Left ventricle myocardium inferior (tissue), 1 donor: ENCODE measurements at places on chromosomes 4 and X. TPM values are rescaled to one million over a fixed set of nuclear protein-coding genes. Genes with fewer than 3 reads are reported as not detected.

DNA sequence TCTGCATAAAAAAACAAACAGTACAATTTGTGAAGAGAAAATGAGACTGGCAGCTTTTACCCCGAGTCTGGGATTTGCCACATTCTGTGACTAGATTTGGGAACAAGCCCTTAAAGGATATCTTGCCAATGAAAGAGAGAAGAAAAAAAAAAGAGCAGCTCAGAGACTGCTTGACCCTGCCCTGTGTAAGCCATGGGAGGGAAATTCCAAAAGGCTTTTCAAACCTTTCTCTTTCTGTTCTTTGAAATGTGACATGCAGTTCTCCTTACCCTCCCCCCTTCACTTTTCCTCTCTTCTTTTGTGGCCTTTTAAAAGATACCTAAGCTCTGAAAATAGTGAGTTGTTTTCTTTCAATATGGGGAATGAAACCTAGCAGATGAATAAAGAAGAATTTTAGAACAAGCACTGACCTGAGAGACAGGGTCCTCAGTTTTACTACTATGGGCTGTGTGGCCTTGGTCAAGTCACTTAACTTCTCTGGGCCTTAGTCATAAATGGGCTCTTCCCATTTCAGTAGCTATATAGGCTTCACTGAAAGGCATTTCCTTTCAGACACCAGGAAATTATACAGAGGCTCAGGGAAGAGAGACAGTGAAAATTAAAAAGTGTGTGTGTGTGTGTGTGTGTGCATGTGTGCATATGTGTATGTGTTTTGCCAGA, 5.1 kb downstream of the CCDC160 start:
- no peak for DNase-seq

- DNase-seq, result no peak
These were observed 51.3 kb upstream of the UXT start for GRCh38 chrX:47710252-47710651.

DNA sequence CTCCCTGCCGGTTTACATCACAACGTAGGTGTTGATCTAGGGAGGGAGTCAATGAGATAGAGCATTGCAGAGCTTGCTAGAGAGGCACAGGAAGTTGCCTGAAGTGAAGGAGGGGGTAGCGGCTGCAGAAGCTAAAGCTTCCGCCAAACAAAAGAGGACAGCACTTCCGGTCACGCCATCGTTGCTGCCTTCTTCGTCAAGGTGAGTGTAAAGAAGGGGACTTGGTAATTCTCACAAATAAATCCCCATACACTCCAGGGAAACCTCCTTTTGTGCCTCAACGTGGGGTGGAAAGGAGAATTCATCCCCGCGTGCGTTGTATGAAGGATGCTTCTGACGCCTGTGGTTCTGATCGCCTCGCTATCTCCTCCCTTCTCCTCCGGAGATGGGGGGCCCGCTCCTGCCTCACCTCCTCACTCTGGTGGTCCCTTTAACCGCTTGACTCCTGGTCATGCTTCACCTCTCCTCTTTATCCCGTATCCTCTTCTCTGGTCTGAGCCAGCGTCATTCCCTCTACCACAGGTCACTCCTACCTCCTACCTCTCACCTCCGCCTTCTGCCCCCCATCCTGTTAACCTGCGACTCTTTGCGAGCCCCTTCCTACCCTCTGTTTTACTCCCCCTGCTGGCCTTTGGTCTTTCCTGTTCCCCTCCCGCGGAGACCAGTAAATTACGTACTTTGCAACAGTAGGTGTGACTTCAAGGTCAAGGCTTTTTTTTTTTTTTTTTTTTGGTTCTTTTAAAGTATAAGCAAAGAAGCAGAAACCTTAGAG, 59.9 kb downstream of the GSPT2 start:
- peak; percentile 22 for DNase-seq

DNA sequence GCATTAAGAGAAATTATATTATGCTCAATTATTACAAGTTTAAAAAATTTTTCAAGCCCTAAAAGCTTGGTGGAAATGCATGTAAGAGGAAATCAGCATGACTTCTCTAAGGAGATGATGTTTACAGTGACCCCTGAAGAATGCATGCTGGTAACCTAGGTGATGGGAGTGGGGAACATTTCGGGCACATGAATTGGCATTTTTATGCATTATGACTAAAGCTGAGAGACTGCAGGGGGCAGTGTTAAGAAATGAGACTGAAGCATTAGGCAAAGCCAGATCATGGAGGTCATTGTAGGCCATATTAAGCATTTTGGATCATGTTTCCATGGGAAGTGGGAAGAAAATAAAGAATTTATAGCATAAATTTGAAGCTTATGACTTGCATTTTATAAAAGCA, 421.3 kb downstream of the FAT4 start:
- no peak for DNase-seq

DNA sequence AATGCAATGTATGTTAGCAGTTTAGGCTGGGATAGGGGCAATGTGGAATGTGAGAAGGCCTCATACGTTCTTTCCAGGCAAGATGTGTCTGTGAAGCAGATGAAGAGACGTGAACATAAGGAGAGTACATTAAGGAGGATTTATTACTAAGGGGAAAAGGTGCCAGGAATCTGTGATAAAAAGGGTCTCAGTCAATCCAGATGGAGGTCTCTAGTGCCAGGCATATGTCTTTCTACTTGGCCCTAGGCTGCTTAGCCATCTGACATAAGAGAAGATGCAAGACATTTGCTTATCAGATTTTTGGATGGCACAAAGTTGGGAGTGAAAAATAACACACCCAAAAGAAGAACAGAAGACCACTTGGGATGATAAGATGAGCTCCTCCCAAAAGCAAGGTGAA, 93.0 kb upstream of the PRKG2 start:
- no peak for DNase-seq

- no peak for DNase-seq
These were observed 925.6 kb downstream of the SH3BGRL start for GRCh38 chrX:82127228-82128123.

GRCh38 chr4:9931146-9931545, 90.2 kb downstream of the SLC2A9 start:
- DNase-seq, result no peak

DNA sequence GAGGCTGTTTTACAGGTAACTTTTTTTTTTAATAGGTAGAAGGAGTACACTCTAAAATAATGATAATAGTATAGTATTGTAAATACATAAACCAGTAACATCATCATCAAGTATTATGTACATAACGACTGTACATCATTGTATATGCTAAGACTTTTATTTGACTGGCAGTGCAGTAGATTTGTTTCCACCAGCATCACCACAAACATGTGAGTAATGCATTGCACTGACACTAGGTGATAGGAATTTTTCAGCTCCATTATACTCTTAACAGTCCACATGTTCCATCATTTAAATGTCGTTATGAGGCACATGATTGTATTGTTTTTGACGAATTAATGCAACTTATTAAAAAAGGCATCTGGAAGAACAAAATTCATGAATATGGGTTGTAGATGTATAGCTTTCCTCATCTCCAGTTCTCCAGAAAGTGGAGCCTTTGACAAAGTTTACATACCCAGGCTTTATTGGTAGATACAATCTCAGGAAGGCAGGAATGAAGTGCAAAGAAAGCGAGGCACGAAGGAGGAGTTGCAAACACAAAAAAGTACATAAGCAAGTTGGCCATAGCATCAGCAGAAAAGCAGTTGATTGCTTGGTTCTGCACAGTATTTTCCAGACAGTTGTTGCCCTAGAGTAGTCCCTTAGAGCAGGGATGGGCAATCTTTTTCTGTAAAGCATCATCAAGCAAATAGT, 336.9 kb upstream of the NR3C2 start:
- DNase-seq, result no peak

DNA sequence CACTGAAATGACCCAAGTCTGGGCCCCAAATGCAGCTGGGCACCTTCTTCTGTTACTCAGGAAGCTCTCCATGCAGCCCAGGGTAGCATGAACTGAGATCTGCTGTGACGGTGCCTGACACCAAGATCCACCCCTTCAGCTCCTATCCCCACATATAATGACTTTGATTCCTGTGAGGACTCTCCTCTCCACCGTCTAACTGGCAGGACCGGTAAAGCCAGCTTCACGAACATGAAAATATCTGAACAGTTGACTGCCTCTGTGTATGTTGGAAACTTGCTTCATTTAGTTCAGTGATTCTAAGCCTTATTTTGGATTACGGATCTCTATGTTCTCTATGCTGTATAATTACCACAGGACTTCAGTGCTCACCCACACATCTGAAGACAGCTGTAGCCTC, 115.5 kb upstream of the TMEM150C start:
- no peak for DNase-seq

DNA sequence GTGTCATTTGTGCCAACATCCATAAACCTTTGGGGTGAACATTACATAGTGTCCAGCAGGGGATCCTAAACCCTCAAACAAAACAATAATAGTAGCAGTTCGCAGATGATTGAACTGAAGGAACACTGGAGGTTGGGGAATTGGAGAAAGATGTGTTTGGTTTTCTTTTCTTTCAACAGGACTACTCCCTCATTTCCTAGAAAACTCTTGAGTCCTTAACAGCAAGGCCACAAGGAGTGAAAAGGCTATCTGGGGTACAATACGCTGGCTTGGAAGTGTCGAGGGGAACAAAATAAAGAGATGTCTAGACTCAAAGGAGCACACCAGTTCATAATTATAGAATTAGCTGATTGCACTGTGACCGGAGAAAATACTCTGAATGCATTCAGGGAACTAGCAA, 72.1 kb downstream of the IDS start:
- no peak for DNase-seq

DNA sequence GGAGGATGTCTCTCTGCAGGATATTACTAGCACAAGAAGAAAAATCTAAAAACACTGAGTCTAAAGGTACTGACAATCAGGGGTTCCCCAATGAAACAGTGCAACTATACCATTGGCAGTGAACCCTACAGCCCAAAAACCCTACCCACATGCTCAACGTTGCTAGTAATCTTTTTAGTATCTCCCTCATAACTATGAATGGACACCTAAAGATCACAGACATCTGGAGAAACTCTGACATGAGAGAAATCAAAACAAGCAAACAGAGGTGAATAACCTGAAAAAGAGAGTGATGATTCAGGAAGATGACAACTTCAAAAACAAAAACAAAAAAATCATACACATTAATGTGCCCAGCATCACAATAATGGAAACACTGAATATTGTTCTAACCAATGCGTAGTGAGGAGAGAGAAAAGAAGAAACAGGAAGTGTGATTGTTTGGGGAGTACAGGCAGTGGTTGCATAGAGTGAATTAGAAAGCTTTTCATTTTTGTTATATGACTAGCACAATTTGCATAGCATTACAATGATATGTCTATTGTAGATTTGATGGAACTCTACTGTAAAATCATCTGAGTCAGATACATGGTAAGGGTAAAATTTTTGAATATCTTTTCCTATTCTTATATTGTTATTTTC, 78.9 kb upstream of the FMR1 start:
- no peak for DNase-seq

- DNase-seq, result peak; percentile 45
These were observed 35.9 kb downstream of the ETDC start for GRCh38 chrX:135345107-135345589.

DNA sequence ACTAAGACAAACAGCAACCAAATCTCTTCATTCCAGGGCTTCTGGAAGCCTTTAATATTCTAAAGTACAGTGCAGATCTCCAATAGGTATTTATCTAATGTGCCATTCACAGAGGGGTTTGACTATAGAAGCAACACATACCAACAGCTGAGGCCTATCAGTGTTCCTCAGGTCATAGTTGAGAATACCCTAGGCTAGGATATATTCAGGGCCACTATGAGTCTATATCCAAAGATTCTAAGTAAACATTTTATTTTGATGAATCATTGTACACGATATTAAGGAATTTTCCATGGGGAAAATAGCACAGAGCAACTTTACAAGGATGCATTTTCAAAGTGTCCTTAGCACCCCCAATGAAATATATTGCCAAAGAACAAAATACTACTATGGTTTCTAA, 9.7 kb downstream of the SMIM10 start:
- no peak for DNase-seq

- DNase-seq, result no peak
These were observed 48.2 kb downstream of the THAP9 start for GRCh38 chr4:82948647-82949204.

GRCh38 chrX:40420899-40421729, 159.7 kb upstream of the ATP6AP2 start:
- DNase-seq, result peak; percentile 38

GRCh38 chr4:141348573-141348972, 127.9 kb downstream of the ZNF330 start:
- DNase-seq, result no peak

GRCh38 chr4:54060116-54060515, 4.3 kb downstream of the CHIC2 start:
- no peak for DNase-seq

The SLC4A4 gene
- total RNA-seq, result 29.8 TPM

The CT45A2 gene
- total RNA-seq, result not detected

The SSX4 gene
- not detected for total RNA-seq

The CD40LG gene
- total RNA-seq, result not detected

The SPANXN3 gene
- not detected for total RNA-seq

The CSN1S1 gene
- not detected for total RNA-seq

The FRG2 gene
- not detected for total RNA-seq

The FGF16 gene
- 0.14 TPM for total RNA-seq

The SRPK3 gene
- 52.8 TPM for total RNA-seq

The MAPK10 gene
- 4.0 TPM for total RNA-seq

The NMU gene
- total RNA-seq, result not detected

The ANKRD17 gene
- 54.1 TPM for total RNA-seq

The NPNT gene
- total RNA-seq, result 2.9 TPM

The SYN1 gene
- 13.9 TPM for total RNA-seq

The MAGEC1 gene
- total RNA-seq, result not detected

The NLGN4X gene
- total RNA-seq, result 4.5 TPM

The CT45A10 gene
- not detected for total RNA-seq

The HSPA4L gene
- 16.1 TPM for total RNA-seq
